ENCODE measurements at places on chromosomes 7 and 10. TPM values are rescaled to one million over a fixed set of nuclear protein-coding genes. Genes with fewer than 3 reads are reported as not detected.

DNA sequence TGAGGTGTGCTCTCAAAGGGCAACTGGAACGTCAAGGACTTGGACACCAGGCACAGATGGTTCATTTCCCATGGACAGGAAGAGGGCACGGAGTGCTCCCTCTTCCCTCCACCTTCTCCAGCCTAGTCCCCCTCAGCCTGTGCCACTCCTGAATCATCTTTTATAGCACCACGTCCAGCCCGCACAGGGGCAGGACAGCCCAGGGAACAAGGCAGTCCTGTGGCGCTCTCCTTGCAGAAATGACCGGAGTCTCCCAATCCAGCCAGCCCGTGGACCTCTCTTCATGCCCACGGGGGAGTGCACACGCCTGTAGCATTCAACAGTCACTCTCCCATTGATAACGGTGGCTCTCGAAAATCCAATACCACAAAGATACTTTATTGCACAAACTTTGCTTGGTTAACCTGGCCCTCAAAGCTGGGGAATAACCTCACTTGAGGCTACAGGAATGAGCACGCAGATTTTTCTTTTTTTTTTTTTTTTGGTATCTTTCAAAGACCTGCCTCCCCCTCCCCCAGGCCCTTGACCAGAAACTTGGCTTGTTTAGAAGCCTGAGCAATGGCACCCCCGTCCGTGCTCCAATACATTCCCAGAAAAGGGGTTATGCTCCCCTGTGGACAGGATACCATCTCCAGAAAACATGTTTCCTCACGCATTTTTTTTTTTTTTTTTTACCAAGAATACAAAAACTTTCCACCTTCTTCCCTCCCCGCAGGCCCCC, 733 bp downstream of the PRKCQ start:
- DNase-seq, result no peak

DNA sequence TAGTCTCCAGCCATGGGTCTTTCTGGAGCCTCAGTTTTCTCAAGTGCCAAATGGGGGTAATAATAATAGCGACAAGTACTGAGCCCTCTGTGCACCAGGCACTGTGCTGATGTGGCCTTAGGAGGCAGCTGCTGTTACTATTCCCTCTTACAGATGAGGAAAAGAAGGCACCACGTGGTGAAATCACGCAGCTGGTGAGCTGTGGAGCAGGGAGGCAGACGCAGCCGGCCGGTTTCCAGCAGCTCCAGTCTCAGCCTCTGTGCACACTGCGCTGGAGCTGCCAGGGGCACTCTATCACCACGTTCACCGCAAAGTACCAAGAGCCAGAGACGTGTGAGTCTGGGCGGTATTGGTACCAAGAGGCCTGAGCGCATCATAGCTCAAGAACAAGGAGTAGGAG, 9.6 kb downstream of the PYROXD2 start:
- no peak for DNase-seq

DNA sequence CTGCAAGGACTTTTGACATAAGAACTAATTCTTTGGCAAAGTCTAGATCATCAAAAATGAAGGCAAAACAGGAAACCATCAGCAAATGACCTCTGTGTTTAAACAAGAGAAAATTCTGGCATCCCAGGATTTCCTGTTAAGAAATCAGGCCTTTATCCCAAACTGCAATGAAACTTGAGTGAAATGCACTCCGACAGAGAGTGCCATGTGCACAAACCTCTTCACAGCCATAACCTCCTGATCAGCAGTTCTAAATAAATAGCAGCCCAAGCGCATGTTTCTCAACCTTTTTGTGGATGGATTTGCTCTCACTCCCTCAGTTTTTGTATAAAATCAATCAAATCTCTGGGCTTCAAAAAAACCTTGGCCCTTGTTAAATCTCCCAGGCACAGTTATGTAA, 107.7 kb upstream of the EEPD1 start:
- DNase-seq, result no peak

DNA sequence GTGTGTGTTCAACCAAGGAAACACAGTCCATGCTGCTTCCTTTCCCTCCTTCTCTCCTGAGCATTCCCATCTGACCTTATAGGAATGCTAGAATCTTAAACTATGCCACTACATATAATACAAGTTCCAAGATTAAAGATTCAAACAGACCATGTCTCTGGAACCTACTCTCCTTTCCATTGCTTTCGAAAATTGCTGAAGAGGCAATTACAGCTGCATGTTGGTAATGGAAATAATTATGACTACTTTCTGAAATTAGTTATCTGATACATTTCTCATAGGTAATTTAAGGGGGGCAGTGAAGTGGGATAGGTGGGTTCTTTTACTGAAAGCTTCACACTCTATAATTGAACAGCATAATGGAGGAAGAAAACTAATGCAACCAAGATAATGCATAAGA, 285.9 kb upstream of the YAE1 start:
- DNase-seq, result no peak

Gene KLF6
- polyA plus RNA-seq, result 177 TPM

Gene AMZ1
- 0.10 TPM for polyA plus RNA-seq

DNA sequence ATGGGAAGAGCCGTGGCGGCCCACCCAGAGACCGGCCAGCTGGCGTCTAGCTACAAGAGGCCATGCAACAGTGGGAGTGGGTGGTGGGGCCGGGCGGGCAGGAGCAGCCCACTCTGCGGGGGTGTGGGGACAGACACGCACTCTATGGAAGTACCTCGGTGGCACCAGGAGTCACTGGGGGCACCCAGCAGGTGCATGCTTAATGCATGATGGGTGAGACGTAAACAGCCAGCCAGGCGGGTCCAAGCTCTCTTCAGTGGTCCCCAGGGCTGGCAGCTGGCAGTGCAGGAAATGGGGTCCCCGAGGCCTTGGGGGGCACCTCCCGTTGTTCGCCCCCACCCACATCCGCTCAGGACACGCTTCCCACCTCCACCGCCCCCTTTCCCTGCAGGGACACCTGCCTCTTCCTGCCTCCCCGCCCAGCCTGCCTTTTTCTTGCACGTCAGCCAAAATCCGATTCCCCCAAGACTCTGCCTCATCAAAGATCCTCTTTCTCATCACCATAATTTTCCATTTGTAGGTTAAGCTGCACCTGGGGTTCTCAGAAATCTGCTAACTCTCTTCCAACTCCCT, 22.6 kb upstream of the PSMG3 start:
- DNase-seq, result no peak

Gene ERVW-1
- polyA plus RNA-seq, result 1.0 TPM

GRCh38 chr7:150745086-150745485, 7.9 kb downstream of the GIMAP5 start:
- no peak for DNase-seq

Gene PRF1
- 0.96 TPM for polyA plus RNA-seq

Measured in left renal pelvis (tissue), 4 donors.